WTC11 (cell line): ENCODE measurements at places on chromosomes 4 and X.

DNA sequence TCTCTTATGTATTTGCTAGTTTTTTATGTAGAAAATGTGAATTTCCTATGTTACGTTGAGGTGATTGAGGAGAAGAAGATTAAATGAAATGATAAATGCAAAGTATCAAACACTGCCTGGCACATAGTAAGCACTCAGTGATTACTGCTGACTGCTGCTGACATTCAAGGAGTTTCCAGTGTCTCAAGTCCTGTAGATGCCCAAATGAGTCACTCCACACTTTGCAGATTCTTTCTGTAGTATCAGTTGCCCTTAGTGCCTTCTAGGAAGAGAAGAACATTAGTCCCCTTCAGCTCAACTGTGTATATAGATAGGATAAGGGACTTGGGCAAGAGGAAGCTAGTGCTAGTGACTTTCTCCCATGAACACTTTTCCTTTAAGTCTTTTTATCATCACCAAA lies 240.5 kb upstream of the TEX13A start:
- H3K4me1 ChIP-seq: peaks cover 2% of the 10 kb centered on the region; the same call in 1 of the 2 replicates
- H3K27me3 ChIP-seq: no peaks in the 10 kb centered on the region
- no peak overlapping the region for H3K27ac ChIP-seq
- no peak for DNase-seq

DNA sequence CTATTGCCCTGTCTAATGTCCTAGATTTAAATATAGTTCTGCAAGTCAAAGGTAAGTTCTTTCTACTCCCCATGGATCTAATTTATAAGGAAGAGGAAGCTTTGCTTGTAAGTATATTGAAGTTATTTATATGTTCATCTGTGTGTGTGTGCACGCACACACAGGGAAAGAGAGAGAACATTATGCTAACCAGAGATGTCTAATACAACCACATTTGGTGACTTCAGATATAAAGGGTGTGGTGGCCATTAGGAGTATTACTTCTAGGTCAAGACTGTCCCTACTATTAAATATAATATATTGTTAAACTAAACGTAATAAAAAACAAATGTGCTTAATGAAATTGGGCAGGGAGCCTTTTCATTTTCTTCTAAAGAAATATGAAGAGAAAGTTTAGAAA lies 4.1 kb downstream of the DCK start:
- peaks cover 47% of the 10 kb centered on the region for H3K4me1 ChIP-seq
- DNase-seq: no peak
- H3K27ac ChIP-seq: no peak overlapping the region
- no peaks in the 10 kb centered on the region for H3K27me3 ChIP-seq

DNA sequence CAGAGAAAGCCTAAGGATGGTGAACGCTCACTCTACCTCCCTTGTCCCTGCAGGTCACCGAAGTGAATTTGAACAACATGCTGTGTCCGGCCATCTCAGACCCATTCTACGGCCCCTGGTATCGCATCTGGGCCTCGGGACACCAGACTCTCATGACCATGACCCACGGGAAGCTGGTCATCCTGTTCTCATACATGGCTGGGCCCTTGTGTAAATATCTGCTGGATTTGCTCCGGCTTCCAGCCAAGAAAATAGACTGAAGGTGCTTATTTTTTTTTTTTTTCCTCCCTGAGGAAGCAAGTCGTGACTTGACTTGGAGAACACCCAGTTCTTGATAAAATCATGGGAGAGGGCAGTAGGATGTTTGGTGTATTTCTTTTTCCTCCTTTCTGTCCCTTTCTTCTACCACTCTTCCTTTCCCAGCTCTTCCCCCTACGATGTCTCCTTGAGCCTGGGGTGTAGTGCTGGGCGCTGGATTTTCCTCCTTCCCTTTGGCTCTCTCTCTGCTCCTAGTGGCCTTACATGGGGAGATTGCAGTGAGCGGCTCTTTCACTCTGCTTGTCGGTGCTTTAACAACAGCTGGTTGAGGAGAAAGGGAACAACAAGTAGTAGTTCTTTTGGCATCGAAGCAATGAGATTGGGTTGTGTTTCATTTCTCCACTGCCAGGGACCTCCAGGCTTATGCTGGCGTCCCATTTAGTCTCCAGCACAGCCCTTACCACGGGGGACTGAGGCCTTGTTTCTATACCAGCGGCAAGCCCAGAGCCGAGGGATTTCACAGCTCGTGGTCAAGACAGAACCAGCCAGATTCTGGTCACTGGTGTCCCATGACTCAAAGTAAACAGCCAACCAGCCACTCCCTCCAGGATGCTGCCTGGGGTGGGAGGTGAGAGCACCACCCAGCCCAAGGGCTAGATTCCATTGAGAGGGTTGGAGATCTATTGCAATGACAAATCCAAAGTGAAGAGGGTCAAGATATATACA lies 144.4 kb downstream of the AMMECR1 start:
- DNase-seq: no peak
- no peaks in the 10 kb centered on the region for H3K36me3 ChIP-seq
- no peak overlapping the region for H3K4me3 ChIP-seq

DNA sequence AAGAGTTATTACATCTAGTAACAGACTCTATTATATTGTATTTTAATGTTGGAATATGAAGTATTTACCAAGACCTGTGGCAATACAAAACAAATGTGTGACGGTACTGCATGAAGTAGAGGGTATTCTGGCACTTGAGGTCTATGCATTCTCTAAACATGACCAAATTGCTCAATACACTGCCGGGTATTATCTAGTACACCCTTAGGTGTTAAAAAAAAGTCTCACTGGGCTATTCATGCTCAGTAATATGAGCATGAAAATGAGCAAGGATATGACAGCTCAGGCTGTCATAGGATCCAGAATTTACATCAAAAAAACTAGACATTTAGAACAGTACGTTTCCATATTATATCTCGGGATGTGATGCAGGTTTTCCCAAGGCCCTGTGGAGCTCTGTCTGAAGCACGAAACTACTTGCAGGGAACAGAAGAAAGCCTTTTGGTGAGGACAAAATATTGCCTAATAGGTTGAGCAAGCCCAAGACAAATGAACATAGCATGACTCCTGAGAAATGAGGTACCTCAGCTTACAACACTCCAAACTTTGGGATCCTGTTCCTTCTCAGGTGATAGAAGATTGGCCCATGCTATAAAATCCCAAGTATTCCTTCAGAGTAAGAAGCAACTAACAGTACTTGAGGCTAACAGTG lies 74.1 kb upstream of the MAOA start:
- no peaks in the 10 kb centered on the region for H3K4me1 ChIP-seq
- no peaks in the 10 kb centered on the region for H3K36me3 ChIP-seq
- H3K4me3 ChIP-seq: no peak overlapping the region
- no peaks in the 10 kb centered on the region for H3K27me3 ChIP-seq
- H3K27ac ChIP-seq: no peak overlapping the region
- DNase-seq: no peak

GRCh38 chr4:51884606-51885005 lies 41.7 kb downstream of the DCUN1D4 start:
- no peaks in the 10 kb centered on the region for H3K27me3 ChIP-seq
- peaks cover 38% of the 10 kb centered on the region for H3K36me3 ChIP-seq
- H3K4me3 ChIP-seq: no peak overlapping the region
- peaks cover 22% of the 10 kb centered on the region for H3K4me1 ChIP-seq
- no peak for DNase-seq
- H3K27ac ChIP-seq: peak overlapping the region; percentile 90

GRCh38 chr4:143389579-143390195 lies 53.0 kb downstream of the GAB1 start:
- H3K4me3 ChIP-seq: no peak overlapping the region
- no peak for DNase-seq
- H3K27me3 ChIP-seq: no peaks in the 10 kb centered on the region
- peaks cover 4% of the 10 kb centered on the region for H3K36me3 ChIP-seq
- peaks cover 45% of the 10 kb centered on the region for H3K4me1 ChIP-seq
- H3K27ac ChIP-seq: no peak overlapping the region

DNA sequence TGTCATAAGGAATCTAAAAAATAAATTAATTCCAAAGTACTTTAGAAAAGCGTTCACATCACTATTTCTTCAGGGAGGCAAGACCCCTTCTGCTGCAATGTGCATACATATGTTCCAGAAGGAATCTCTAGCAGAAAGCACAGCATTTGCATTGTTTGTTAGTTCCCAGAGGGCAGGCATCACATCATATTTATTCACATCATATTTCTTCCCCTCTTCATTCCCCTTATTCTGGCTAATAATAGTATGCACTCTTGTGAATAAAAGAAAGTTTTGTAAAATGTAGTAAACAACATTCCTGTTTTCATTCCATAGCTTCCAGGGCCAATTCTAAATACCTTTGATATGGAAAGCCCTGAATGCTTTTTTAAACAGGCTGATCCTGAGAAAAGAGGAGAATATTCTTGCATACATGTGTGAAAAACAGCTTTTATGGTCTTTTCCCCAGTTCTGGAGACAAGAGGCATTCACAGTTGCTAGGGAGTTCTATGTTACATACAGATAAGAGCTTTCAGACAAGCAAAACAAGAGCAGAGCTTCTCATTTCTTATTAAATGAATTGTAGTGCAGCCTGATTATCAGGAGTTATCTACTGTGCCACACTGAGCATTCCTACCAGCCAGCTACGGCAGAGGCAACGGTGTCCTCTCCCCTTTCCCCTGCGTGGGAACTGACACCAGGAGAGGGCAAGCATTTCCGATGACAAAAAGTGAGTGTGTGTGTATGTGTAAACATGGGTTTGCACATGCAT lies 15.2 kb downstream of the GATB start:
- DNase-seq: no peak
- no peak overlapping the region for H3K4me3 ChIP-seq
- no peak overlapping the region; the same call in 1 of the 2 replicates for H3K27ac ChIP-seq
- H3K4me1 ChIP-seq: peaks cover 20% of the 10 kb centered on the region
- no peaks in the 10 kb centered on the region for H3K27me3 ChIP-seq

- no peak for DNase-seq
- peaks cover 4% of the 10 kb centered on the region for H3K4me1 ChIP-seq
- no peak overlapping the region for H3K4me3 ChIP-seq
- H3K36me3 ChIP-seq: no peaks in the 10 kb centered on the region
- no peaks in the 10 kb centered on the region for H3K27me3 ChIP-seq
- H3K27ac ChIP-seq: no peak overlapping the region
Measured at GRCh38 chr4:15720851-15721250, 18.0 kb downstream of the BST1 start.

GRCh38 chr4:137707102-137707620 lies 174.9 kb upstream of the PCDH18 start:
- no peak overlapping the region; the same call in 1 of the 2 replicates for H3K27ac ChIP-seq
- peaks cover 7% of the 10 kb centered on the region; the same call in 1 of the 2 replicates for H3K36me3 ChIP-seq
- no peaks in the 10 kb centered on the region for H3K27me3 ChIP-seq
- no peak for DNase-seq
- no peak overlapping the region for H3K4me3 ChIP-seq

- H3K4me1 ChIP-seq: 0 out of 2 replicates have a peak, but pooled peaks cover 2% of the 10 kb centered on the region
- H3K27ac ChIP-seq: no peak overlapping the region
- no peak overlapping the region for H3K4me3 ChIP-seq
- no peak for DNase-seq
- H3K27me3 ChIP-seq: peaks cover 12% of the 10 kb centered on the region
Measured at GRCh38 chr4:3640587-3640962, 108.4 kb upstream of the LRPAP1 start.

- peaks cover 4% of the 10 kb centered on the region; the same call in 1 of the 2 replicates for H3K36me3 ChIP-seq
- no peak for DNase-seq
- no peak overlapping the region for H3K27ac ChIP-seq
- no peaks in the 10 kb centered on the region for H3K27me3 ChIP-seq
- H3K4me1 ChIP-seq: no peaks in the 10 kb centered on the region
- no peak overlapping the region for H3K4me3 ChIP-seq
Measured at GRCh38 chr4:8602686-8603430, 10.3 kb downstream of the CPZ start.

GRCh38 chr4:165312506-165312905 lies 15.0 kb upstream of the MSMO1 start:
- H3K36me3 ChIP-seq: peaks cover 4% of the 10 kb centered on the region; the same call in 1 of the 2 replicates
- H3K4me1 ChIP-seq: no peaks in the 10 kb centered on the region
- no peak for DNase-seq
- no peak overlapping the region for H3K4me3 ChIP-seq
- H3K27me3 ChIP-seq: no peaks in the 10 kb centered on the region; the same call in 1 of the 2 replicates
- no peak overlapping the region for H3K27ac ChIP-seq

DNA sequence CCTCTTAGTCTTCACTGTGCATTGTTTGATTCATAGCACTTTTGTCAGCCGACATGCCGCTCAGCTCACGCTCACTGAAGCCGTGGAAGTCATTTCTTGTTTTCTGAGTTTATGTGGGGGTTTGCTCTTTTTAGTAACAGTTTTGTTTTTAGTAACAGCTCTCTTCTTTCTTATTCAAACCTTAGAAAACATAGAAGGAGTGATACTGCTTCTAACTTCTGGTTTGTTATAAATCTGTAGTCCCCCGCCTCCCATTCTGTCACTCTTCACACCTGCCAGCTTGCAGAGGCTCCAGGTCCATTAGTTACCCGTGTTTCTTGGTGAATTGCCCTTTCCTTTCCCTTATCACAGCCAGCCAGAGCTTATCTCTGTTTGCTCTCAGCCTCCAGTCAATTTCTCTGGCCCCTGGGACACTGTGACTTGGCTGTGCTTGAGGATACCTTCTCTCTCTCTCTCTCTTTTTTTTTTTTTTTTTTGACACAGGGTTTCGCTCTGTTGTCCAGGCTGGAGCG lies 50.5 kb downstream of the GRK4 start:
- no peak for DNase-seq
- no peak overlapping the region for H3K4me3 ChIP-seq

DNA sequence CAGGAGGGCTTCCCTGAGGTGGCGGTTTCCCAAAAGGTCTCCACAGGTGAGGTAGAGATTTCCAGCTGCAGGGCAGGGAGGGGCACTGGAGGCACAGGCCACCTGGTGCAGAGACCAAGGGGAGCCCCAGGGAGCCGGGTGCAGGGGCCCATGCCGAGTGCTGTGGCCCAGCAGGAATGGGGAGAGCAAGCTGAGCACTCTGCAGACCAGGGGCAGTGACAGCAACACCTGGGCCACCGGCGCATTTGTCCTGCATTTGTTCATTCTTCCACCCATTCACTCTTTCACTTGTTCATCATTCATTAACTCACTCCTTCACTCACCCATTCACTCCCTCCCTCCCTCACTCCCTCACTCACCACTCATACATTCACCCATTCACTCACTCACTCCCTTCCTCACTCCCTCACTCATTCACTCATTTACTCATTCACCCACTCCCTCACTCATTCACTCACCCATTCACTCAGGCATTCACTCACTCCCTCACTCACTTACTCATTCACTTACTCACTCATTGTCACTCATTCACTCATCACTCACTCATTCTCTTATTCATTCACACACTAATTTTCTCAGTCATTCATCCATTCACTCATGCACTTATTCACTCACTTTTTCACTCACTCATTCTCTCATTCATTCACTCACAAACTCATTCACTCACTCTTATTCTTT lies 16.3 kb downstream of the CPZ start:
- peaks cover 3% of the 10 kb centered on the region; the same call in 1 of the 2 replicates for H3K27me3 ChIP-seq
- H3K36me3 ChIP-seq: peaks cover 3% of the 10 kb centered on the region; the same call in 1 of the 2 replicates
- no peak overlapping the region for H3K27ac ChIP-seq
- DNase-seq: no peak
- H3K4me3 ChIP-seq: no peak overlapping the region
- H3K4me1 ChIP-seq: no peaks in the 10 kb centered on the region

GRCh38 chr4:99379571-99379970 lies 27.0 kb upstream of the ADH1C start:
- H3K36me3 ChIP-seq: peaks cover 12% of the 10 kb centered on the region
- no peaks in the 10 kb centered on the region for H3K4me1 ChIP-seq
- H3K27me3 ChIP-seq: no peaks in the 10 kb centered on the region; the same call in 1 of the 2 replicates
- no peak overlapping the region for H3K27ac ChIP-seq
- no peak for DNase-seq
